Fibroblast of upper back skin (primary cell): ENCODE measurements at places on chromosomes 5 and 9.
A peak's percentile ranks its signal among the peaks of the same experiment; 100 is the strongest.

DNA sequence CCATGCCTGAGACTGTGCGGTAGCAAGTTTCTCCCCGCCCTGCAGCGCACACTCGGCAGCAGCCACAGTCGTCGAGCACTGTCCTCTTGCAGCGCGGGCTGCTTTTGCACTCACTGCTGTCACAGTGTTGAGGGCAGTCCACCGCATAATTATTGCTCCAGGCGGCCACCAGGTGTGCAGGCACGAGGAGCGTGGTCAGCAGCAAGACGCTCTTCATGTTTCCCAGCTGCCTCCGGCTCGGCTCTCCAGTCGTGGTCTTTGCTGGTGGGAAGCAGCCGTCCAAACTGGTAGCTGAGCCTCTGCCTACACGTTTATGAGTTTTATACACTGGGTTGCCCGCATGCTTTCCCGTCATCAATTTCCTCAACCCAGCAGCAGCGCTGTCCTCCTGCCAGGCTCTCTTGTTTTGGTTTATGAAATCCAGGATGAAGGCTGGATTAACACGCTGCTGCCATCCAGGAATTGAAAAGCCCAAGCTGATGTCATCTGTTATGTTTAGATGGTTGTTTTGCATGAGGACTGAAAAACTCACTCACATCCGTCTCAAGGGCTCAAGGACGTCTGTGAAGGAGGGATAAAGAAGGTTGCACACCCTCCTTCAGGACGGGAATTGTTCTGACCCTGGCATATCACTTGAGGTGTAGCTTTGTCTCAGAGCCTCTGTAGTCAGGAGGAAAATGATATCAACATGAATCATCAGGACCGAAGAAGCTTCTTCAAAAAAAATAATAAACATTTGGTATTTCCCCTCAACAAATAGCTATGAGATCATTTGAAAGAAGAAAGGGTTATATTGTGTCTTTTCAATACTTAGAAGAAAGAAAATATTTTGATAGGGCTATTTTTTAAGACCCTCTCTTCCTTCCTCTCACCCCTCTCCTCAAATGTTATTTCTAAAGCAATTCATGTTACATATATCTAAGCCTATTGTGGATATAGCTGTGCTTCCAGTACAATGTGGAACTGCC, at the start of gene ESM1:
Gene ESM1, minus strand, starts transcription at position 293 of the 968 bp plus-strand sequence. Its CDS starts 76 bp downstream, at position 217.
- peak; percentile 38 for DNase-seq

DNA sequence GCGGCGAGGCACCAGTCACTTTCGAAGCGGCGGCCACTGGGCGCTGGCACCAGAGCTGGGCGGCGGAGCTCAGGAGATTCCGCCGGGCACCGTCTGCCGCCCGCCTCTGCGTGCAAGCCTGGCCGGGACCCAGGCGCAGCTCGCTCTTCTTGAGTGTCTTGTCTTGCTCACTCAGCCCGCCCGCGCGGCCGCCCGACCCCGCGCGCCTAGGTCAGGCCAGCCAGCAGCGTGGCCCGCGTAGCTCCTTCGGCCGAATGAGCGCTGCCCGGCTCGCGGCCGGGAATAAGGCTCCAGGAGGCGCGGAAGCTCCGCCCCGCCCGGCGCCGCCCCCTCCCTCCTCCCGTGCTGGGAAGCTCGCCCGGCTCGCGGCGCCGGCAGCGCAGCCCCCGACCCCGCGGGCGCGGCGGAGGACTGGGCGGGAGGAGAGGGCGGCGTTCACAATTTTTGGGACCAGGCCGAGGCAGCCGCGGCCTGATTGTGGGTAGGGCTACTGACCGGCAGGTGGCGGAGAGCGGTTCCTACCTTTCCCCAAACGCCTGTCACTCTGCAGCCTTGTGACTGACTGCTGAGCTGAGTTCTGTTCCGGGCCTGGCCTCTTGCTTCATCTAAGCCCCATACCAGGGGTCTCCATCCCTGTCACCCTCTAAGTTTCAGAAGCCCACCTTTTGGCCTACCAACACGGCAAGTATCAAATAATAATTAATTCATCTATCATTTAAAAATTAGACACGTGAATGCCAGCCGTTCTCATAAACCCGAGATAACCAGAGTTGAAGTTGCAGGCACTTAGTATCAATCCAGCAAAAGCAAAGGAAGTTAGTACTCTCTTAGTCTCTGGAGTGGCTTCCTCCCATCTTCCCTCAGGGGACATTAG, at the start of gene HBEGF:
Gene HBEGF, minus strand, starts transcription at position 256 of the 874 bp plus-strand sequence. CDS start 275 bp downstream, outside the sequence.
- peak; percentile 54 for DNase-seq

DNA sequence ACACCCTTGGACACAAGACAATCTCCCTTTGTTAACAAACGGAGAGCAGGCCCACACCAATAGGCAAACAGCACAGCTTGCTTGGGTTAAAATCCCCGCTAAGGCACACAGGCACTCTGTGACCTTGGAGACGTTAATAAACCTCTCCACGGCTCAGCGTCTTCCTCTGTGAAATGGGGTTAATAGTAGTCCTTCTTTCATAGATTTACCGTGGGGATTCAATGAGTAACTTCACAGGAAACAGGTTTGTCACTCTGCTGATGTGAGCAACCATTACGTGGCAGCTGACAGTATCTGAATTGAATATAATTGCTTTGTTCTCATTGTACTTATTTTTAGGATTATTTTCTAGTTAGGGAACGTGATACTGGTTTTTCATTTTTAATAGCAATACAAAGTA, 65.2 kb upstream of the ADRA1B start:
- DNase-seq: no peak

DNA sequence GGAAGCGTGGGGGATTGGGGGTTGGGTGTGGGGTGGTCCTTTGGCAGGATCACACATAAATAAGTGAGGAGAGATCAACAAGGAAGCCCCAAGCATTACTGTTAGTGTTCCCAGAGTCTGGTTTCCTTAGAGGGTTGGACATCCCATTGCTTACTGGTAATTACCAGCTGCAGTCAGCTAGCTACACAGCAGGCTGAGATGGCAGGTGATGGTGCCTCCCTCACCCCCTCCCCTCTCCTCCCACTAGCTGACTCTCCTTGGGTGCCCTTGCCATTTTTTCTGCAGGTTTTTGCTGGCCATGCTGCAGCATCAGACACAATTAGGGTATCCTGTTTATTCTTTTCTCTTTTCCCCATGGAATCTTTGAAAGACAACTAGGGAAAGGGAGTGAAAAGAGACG, 107.5 kb upstream of the TLR4 start:
- no peak for DNase-seq
